ENCODE measurements at places on chromosomes 6 and 20.

DNA sequence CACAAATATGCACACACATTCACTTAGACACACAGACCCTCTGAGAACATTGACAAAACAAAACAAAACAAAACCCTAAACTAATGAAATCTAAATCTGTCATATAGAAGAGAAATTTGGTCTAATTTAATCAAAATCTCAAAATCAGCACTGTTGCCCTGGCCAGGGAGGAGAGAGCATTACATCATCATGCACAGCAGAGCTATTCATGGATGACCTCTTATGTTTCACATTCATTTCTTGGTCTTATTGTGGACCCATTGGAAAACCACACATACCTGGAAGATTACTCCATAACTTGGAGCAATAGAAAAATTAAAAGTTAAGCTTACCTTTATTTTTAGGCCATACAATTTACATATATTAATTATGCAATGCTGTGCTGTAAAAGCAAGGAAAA, 1223.6 kb upstream of the GJE1 start:
- DNase-seq = no peak

DNA sequence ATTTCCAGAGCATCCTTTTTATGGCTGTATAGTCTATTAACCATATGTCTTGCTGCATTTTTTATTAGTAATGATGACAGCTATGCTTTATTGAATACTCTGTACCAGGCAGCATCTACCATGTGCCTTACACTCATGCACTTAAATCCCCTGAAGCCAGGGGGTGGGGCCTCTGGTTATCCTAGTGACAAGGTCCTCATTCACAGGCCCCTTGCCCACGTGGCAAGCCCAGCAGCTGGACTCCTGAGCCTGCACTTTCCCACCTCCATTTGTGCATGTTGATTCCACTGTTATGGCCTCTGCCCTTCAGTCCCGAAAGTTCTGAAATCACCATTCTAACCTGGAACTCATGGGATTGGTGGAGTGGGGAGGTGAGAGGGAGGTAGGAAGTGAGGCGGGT, 22.3 kb downstream of the ACTR5 start:
- DNase-seq = no peak

DNA sequence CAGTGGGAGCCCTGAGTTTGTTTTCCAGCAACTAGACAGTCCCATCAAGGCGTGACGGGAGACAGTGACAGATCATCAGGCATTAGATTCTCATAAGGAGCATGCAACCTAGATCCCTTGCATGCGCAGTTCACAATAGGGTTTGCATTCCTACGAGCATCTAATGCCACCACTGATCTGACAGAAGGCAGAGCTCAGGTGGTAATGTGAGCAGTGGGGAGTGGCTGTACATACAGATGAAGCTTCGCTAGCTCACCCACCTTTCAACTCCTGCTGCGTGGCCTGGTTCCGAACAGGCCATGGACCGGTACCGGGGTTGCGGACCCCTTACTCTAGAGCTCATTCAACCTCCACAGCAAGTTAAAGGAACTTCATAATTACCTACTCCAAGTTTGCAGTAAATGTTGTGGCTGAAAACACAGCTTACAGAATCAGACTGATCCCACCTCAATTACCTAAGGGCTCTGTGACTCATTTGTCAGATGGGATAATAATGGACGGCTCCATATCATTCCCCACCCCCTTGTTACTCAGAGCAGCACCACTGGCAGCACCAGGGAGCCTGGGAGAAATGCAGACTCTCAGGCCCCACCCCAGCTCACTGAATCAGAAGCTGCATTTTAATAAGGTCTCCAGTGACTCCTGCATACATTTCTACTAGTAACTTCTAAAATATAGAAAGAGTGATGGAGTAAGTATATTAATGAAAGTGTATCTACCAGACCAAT, 15.7 kb downstream of the PXMP4 start:
- DNase-seq = no peak

DNA sequence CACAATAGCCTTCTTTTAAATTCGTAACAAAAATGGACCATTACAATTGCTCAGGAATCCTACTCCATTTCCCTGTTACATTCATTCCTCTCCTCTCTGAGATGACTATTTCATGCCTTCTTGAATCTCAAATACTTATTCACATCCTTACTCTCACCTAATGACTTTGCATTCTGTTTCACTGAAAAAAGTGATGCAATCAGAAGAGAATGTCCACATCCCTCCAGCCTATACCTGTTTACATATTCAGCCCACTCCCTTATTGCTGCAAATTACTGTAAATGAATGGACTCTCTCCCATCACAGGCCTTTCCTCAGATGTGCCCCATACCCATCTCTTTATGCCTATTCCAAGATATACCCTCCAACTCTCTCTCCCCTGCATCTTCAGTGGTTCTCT, 8.6 kb downstream of the TAAR1 start:
- DNase-seq = no peak

- no peak for DNase-seq
Observed at GRCh38 chr6:154361476-154361875, 4.9 kb upstream of the IPCEF1 start.

DNA sequence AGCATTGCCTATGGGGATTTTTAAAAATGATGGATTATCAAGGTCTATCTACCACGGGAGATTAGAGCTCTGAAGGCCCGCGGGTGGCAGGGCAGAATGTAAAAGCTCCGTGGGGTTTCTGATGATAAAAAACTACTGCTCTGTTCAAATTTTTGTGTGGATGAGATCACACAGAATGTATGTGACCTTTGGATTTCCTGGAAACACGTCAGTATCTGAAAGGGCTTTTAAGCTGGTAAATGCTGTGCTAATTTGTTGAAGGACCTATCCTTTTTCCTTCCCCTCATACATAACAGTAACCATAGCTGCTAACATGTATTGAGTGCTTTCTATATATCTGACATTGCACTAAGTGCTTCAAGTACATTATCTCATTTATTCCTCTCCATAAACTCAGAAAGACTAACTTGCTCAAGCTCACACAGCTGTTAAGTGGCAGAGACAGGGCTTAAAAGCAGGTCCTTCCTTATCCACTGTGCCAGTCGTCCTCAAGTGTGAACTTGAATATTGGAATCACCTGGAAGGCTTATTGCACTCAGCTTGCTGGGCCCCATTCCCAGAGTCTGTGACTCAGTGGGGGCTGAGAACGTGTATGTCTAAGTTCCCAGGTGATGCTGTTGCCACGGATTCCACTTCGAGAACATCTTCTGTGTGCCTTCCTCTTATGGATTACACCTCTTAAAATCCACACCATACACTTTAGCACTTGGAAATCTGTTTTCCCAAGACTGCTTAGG, 1.9 kb upstream of the TMEM242 start:
- no peak for DNase-seq
